HS-5 (cell line): ENCODE measurements at places on chromosomes 13 and 19.

DNA sequence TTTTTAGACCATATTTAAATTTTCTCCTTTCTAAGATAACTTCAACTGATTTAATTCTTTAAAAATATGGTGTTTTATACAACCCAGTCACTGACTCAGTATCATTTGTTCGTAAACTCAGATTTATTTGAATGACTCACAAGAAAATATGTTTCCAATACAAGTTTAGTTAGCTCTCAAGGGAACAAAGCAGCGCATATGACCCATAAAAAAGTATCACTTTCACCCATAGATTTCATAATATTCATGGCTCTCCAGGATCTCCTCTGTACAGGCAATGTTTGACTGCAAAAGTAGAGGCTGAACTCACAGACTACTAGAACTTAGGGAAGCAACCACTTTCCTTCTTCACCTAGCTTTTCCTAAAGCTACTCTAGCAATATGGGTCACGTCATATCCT is 405.6 kb upstream of the PCDH9 start:
- DNase-seq = no peak

DNA sequence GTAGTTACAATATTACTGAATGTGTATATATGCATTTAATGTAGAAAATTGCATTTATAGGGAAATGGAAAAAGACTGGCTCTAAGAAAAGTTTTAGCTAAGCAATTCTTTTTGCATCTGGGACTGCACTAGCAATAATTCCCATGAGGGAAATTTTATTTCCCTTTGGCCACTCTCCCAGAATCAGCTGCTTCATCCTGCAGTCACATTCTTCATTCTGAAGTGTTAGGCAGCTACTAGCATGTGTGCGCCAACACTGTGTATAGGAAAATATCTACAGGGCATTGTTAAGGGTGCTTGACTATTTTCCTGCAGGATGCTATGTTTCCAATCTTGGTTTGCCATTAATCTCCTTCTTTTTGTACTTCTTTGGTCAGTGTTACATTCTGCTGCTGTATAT is 312.8 kb upstream of the PCDH20 start:
- DNase-seq = peak; percentile 3

- peak; percentile 9 for DNase-seq
Observed at GRCh38 chr13:40272776-40273139, 393.7 kb downstream of the FOXO1 start.

- no peak for DNase-seq
Observed at GRCh38 chr19:5170329-5170745, 170.3 kb downstream of the PTPRS start.

DNA sequence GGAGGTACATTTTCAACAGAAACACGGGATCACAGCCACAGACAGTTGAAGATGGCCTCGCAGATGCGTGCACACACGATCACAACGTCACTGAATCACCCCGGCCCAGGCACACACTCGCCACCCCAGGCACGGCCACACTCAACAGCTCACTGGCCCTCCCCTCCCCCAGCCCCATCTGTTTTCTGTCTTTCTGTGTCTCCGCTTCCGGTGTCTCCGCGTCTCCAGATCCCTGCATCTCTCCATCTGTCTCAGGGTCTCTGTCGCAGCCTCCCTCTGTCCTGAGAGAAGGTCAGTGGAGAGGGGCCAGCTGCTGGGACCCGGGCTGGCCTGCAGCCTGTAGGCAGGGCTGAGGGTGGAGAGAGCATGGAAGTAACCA is 3.8 kb upstream of the ATP1A3 start:
- no peak for DNase-seq

- DNase-seq = no peak
Observed at GRCh38 chr19:50489461-50490011, 12.9 kb upstream of the GARIN5A start.

DNA sequence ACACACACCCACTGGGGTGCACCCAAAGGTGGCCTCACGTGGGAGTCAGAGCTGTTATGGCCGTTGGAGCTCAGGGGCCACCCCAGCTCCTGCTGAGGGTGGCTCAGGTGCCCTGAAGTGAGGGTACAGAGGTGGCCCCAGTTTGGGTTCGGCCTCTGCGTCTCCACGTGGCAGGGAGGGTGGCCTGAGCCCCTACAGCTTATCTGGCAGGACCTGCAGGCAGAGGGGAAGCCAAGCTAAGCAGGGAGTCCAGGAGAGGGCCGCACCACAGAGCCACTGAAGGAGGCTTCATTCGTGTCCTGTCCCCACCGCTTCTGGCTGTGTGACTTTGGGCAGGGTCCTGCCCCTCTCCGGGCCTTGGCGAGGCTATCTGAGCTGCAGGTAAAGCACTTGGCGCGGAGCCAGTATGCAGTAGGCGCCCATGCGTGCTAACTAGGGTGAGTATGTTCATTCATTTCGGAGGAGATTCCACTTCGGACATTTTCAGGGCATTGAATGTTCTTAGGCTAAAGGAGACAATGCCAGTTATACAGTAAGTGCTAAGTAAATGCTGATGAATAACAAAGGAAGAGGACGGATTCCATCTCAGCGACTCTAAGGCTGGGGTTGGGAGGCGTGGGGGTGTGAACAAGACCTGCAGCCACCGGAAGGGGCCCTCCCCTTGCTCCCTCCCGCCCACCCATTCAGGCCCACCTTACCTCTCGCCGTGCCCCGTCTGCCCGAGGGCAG is 4.9 kb downstream of the REX1BD start:
- DNase-seq = no peak

DNA sequence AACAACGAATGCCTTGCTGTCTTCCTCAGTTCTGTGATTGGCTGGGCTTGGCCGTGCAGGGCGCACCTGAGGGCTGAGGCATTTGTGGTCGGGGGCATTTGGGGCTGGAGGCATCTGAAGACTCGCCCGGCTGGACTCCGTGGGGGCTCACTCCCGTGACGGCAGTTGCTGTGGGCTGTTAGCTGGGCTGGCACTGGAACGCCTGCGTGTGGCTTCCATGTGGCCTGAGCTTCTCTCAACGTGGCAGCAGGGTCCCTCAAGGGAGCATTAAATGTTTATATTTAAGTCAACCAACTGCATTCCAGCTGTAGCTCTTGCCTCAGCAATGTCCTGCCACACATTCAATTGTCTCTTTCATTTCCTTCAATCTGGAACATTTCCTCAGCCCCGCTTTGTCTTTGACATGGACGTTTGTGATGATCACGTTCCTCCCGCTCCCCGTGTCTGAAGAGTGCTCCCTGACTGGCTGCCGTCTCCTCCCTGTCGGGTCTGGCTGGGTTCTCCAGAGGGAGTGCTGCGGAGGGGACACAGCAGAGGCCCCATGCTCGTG is 21.0 kb downstream of the CCDC8 start:
- no peak for DNase-seq
